ENCODE measurements at places on chromosomes 2 and 18.

DNA sequence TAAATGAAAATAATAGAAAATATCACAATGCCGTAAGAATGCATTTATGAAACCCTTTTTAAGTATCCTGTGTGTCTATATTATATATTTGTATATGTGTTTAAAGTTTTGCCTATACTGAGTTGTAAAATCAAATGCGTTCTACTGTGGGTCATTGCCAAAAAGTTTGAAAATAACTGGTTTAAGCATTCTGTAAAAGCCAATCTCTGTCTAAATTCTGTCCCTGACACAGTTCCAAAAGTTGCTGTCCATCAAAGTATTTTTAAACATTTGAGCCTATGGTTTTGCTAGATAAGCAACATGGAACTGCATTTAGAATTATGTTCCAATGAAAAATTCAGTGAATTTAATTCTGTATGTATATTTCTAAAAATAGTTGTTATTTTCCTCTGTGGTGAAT lies 1360.4 kb upstream of the CRIM1 start:
- no peaks in the 10 kb centered on the region for H3K27me3 ChIP-seq
- no peaks in the 10 kb centered on the region for H3K36me3 ChIP-seq
- no peak for DNase-seq
- H3K27ac ChIP-seq, result no peak overlapping the region
- H3K4me3 ChIP-seq, result no peak overlapping the region
- no peaks in the 10 kb centered on the region for H3K4me1 ChIP-seq

DNA sequence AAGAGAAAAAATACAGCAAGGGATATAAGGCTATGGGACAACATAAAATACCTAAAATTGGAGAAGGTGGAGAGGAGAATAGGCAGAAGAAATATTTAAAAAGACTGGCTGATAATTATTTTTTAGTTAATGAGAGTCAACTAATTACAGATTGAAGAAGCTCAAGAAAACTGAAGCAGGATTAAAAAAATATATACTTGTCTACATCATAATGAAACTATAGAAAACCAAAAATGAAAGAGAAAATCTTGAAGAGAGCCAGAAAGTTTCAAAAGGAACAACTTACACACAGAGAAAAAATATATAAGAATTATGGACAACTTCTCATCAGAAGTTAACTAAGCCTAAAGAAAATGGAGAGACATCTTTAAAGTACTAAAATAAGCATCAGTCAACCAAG lies 62.9 kb upstream of the APCDD1 start:
- H3K27ac ChIP-seq, result no peak overlapping the region
- no peaks in the 10 kb centered on the region for H3K36me3 ChIP-seq
- H3K4me1 ChIP-seq, result no peaks in the 10 kb centered on the region
- no peak for DNase-seq

DNA sequence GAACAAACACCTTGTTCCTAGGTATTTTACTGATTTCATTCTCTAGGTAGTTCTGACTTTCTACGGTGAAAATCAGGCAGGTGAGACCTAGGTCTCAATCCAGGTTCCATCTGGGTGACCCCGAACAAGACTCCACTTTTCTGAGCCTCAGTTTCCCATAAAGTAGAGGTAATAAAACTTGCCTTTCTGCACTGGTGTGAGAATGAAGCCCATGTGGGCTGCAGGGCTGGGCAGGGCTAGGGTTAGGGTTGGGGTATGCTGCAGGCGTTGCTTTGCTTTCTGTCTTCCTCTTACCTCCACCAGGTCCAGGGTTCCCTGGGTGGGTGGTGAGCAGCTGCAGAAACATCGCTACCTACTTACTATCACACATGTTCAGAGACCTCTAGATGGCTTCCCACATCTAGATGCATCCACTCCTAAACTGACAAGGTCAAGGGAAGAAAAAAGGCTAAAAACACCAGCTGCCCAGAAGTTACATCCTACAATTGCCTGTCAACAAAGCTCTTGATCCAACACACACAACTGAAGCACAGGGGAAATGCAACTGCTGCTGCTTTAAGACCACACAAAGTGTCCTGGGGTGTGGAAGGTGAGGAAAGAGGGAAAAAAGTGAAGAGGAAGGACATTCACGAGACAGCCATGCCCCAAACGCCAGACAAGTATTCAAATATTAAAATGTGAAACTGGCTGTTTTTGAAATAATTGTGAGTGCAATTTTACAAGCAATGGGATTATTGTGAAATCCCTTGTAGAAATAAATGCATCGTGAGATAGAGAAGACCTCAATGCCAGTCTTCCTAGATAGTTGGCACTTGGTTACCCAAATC lies 23.5 kb downstream of the MBP start:
- H3K4me1 ChIP-seq, result peaks cover 32% of the 10 kb centered on the region
- no peak for DNase-seq
- no peaks in the 10 kb centered on the region for H3K27me3 ChIP-seq

DNA sequence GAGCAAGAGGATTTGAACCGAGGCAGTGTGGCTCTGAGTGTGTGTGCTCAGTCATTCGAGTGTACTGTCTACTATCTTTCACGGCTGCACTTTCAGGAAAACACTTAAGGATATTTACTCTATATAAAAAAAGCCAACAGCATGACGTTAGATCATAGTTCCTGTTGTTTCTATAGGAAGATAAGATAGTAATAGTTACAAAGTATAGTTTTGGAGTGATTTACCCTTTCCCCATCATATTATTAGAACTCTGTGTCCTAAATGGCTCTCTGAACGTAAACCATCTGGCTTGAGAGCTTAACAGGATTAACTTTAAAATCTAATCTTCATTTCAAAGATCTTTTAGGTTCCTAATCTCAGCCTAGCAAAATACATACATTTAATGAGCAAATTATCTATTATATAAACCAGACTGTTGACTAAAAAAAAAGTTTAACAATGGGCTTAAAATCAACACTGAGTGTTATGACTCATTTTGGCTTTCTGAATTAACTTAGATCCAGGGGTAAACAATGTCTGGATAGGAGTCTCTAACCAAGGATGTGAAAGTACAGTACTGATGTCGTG lies 150.3 kb upstream of the DNMT3A start:
- no peak overlapping the region for H3K4me3 ChIP-seq
- no peak for DNase-seq
- no peak overlapping the region for H3K27ac ChIP-seq
- no peaks in the 10 kb centered on the region for H3K36me3 ChIP-seq
